Endothelial cell of umbilical vein (primary cell): ENCODE measurements at places on chromosomes 2 and 18. TPM values are rescaled to one million over a fixed set of nuclear protein-coding genes. Genes with fewer than 3 reads are reported as not detected.

DNA sequence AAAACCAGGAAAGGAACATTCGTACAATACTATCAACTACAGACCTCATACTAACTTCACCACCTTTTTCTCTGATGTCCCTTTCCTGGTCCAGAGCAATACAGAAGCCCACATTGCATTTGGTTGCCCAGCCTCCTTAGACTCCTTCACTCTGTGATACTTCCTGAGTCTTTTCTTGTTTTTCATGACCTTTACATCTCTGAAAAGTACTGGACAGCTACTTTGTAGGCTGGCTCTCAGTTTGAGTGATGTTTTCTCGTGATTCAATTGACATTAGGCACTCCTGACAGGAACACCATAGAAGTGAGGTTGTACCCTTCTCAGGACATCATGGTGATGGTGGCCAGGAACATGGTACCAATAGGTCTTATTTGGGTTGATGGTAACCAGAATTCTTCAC, 185.9 kb upstream of the SLC39A10 start:
- no peak for DNase-seq
- H3K4me3 ChIP-seq = no peak overlapping the region
- no peak overlapping the region for H3K27ac ChIP-seq
- H3K27me3 ChIP-seq = no peaks in the 10 kb centered on the region
- no peaks in the 10 kb centered on the region for H3K36me3 ChIP-seq

GRCh38 chr18:37986665-37987064, 421.1 kb upstream of the CELF4 start:
- H3K27me3 ChIP-seq = no peaks in the 10 kb centered on the region
- H3K4me1 ChIP-seq = no peaks in the 10 kb centered on the region
- no peaks in the 10 kb centered on the region for H3K36me3 ChIP-seq
- no peak overlapping the region for H3K4me3 ChIP-seq
- no peak overlapping the region for H3K27ac ChIP-seq

DNA sequence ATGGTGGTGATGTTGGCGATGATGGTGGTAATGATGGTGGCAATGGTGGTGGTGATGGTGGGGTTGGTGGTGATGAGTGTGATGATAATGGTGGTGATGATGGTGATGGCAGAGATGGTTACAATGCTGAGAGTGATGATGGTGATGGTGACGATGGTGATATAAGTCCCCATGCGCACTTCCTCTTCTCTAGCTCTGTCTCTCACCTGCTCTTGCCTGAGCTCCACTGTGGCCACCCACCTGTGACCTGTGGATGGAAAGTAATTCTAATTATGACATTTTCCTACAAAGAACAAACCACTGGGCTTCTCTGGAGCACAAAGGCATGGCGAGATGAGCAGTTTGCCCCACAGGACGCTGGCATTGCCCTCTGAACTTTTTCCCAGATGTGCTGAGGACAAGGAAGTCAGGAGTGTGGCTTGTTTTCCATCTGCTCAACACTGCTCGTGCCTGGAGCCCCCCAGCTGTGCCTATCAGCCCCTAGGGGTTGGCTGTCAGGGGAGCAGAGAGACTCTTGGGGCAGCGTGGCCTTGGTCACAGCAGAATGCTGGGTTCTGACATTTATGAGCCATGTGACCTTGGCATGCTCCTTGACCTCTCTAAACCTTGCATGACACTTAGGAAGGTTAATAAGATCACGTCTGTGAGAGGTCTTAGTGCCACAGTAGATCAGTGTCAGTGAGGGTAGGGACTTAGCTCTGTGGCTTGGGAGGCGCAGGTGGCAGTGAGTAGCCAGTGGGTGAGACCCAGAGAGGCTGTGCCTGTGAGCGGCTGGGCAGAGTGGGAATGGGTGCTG, 68.4 kb downstream of the RRM2 start:
- H3K27ac ChIP-seq = no peak overlapping the region
- H3K4me3 ChIP-seq = no peak overlapping the region
- H3K4me1 ChIP-seq = no peaks in the 10 kb centered on the region
- H3K27me3 ChIP-seq = no peaks in the 10 kb centered on the region
- no peak for DNase-seq

DNA sequence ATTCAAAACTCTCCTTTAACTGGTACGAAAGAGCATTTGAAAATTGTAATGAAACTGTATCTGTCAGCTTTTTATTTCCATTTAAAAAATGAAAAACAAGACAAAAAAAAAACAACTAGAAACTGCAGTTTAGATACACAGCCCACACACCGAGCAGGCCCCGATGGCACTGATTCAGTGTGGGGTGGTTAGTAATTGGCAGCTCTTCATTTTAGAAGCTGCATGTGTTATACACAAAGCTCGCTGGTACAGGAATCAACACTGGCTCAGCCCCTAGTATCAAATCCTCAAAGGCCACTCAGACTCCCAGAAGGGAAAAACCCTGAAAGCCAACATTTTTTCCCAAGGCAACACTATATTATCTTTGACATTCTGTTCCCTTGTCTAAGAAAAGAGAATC, 30.5 kb upstream of the RMDN2 start:
- H3K27ac ChIP-seq = no peak overlapping the region
- no peaks in the 10 kb centered on the region for H3K27me3 ChIP-seq
- no peaks in the 10 kb centered on the region for H3K4me1 ChIP-seq
- H3K4me3 ChIP-seq = no peak overlapping the region
- H3K36me3 ChIP-seq = no peaks in the 10 kb centered on the region
- no peak for DNase-seq

- no peak for DNase-seq
- no peaks in the 10 kb centered on the region for H3K4me1 ChIP-seq
Measured at GRCh38 chr2:99643787-99644418, 154.1 kb upstream of the REV1 start.

DNA sequence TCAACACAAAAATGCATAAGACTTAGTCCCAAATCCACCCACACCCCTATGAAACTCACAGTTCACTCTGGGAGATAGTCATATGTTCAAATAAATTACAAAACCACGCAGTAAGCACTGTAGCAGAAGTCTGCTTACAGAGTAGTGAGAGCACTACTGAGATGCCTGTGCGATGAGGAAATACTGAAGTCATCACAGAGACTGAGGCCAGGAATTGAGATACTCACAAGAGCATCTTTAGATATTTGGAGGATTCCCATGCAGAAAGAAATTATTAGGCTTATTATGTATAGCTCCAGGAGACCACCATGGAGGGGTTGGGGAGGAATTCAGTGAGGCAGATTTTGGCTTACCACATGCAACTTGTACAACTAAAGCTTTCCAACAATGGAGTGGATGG, 82.3 kb downstream of the ANTXR1 start:
- no peak for DNase-seq
- peaks cover 9% of the 10 kb centered on the region for H3K4me1 ChIP-seq
- H3K27me3 ChIP-seq = no peaks in the 10 kb centered on the region
- H3K4me3 ChIP-seq = no peak overlapping the region

Gene PRKAG3
- not detected in 2 replicates for total RNA-seq

- no peaks in the 10 kb centered on the region for H3K4me1 ChIP-seq
- no peak for DNase-seq
- H3K4me3 ChIP-seq = no peak overlapping the region
- no peaks in the 10 kb centered on the region for H3K36me3 ChIP-seq
- H3K27me3 ChIP-seq = no peaks in the 10 kb centered on the region
- H3K27ac ChIP-seq = no peak overlapping the region
Measured at GRCh38 chr18:74063023-74063422, 84.6 kb downstream of the FBXO15 start.
